ENCODE measurements at places on chromosomes 7 and 10. TPM values are rescaled to one million over a fixed set of nuclear protein-coding genes. Genes with fewer than 3 reads are reported as not detected.

DNA sequence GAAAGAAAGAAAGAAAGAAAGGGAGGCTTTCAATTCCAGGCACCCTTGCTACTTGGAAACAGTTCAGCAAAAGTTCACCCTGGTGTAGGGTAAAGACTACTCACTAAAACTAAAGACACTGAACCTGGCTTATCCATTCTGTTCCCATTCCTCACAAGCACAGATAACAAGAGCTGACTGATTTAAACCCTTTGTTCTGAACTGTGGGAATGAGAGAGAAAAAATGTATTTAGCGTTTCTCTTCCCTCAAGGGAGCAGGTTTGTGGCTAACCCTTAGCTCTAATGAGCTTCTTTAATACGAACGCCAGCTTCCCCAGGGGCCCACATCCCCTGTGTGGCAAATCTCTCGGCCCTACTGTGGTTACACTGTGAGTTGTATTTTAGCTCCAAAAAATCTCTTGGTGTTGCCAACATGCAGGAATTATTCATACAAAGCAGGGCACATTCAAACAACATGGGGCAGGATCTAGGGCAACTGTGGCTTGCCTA, 23.3 kb downstream of the PRTFDC1 start:
- no peak for DNase-seq

GRCh38 chr7:142594078-142594477, 155.2 kb upstream of the PRSS1 start:
- no peak for DNase-seq

The PRXL2A gene
- polyA plus RNA-seq = 104 TPM

DNA sequence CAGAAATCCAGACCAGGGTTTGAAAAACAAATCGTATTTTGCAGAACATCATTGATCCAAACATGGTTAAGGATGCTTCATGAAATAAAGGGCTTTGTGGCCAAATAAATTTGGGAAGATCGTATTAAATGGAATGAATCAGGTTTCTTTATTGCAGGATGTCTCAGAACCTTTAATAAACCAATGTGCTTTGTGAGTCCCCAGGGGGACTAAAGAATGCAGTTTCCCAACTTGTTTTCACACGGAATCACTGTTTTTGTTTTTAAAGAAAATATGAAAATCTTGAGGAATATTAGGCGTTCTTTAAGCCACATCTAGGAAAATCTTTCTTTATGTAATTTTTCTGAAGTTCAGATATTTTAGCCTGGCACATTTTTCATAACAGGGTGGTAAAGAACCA, 16.8 kb upstream of the CCDC172 start:
- DNase-seq = no peak

- DNase-seq = no peak
These were observed 696.1 kb downstream of the AUTS2 start for GRCh38 chr7:70294211-70294911.

The MBL2 gene
- not detected for polyA plus RNA-seq
